ENCODE measurements at places on chromosomes 7 and 10.

- DNase-seq, result no peak
Observed at GRCh38 chr10:60894786-60895185, 49.2 kb downstream of the RHOBTB1 start.

DNA sequence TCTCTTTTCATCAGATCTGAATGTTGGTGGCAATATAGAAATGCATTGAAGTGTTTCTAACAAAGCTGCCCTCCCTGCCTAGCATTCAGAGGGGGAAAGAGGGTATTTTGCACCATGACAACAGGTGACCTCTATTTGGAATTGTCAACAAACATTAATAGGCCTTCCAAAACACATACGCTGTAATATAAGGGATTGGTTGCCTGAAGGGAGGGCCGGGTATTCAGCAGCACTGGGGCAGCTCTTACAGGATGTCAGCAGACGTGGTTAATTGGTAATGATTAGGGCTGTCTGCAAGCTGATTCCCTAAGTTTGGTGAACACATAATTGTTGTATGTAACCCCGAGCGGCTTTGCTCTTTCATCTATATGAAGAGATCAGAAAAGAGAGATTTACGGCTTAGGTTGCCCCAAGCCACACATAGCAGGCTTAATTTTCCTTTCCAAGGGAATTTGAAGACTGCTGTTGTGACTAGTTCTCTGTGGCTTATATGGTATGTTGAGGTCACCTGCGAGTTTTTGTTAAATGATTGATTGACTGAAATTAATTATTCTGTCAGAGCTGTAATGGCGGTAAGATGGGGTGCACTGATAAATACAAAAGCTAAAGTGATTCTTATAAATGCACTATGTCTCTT lies 759.3 kb downstream of the LRMDA start:
- no peak for DNase-seq

GRCh38 chr7:418636-419280 lies 100.9 kb downstream of the PDGFA start:
- no peak for DNase-seq

- DNase-seq, result no peak
Observed at GRCh38 chr10:87794285-87794684, 23.7 kb downstream of the ATAD1 start.

- DNase-seq, result no peak
Observed at GRCh38 chr7:137925091-137925490, 76.8 kb downstream of the CREB3L2 start.
